ENCODE measurements at places on chromosomes 7 and 10.

DNA sequence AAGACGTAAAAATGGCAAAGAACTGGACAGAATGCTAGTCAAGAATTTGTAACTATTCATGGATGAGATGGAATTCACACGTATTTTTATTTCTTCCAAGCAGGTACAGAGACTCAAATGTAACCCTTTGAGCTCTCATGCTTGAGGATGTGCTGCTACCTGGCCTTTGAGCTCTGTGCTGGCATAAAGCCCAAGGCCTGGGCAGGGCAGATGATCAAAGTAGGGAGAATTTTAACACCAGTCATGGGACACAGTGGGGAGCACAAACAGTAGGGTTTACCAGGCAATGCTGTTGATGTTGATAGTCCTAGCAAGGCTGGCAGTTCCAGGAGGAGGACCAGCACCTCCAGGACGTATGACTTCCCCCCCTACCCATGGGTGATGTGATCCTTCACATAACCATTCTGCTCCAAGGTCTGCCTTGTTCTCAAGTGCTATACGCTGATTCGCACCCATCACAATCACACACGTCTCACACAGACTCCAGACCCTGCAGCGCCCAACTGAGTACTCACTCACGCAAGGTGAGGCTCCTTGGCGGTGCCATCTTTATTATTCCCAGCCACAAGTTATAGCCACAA is 48.6 kb upstream of the DLG5 start:
- no peak for DNase-seq

DNA sequence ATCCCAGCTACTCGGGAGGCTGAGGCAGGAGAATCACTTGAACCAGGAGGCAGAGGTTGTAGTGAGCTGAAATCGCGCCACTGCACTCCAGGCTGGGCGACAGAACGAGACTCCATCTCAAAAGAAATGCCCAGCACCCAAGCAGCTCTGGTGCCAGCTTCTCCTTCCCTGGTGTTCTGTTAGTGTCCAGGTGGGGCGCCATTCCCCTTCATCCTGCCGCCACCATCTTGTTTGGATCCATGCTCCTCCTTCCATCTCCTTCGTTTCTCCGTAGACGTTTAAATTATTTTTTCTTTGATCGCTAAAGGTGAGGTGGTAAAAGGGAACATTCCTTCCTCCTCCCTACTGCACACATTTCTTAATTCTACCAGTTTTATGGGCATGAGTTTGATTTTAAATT is 30.3 kb downstream of the PROSER2 start:
- DNase-seq, result no peak

- DNase-seq, result no peak
Measured at GRCh38 chr7:155653803-155654202, 9.3 kb downstream of the RBM33 start.

DNA sequence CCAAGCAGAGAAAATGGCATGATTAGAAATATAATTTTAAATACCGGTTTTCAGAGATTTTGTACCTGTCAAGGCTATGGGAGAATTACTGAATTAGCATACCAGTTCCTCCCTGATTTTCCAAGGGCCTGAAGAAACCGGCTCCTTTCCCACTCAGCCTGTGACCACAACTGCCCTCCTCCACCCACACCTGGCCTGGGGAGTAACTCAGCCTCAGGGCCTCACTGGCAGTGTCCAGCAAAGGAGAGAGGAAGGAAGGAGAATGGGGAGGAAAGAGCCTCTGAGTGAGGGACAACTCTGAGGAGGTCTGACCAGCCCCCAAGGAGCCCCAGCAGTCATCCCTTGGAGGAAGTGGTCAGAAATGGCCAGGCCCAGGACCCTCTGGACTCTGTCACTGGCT is 98.0 kb upstream of the LYZL2 start:
- no peak for DNase-seq

GRCh38 chr10:128314686-128315085 is 188.5 kb upstream of the MKI67 start:
- no peak for DNase-seq

DNA sequence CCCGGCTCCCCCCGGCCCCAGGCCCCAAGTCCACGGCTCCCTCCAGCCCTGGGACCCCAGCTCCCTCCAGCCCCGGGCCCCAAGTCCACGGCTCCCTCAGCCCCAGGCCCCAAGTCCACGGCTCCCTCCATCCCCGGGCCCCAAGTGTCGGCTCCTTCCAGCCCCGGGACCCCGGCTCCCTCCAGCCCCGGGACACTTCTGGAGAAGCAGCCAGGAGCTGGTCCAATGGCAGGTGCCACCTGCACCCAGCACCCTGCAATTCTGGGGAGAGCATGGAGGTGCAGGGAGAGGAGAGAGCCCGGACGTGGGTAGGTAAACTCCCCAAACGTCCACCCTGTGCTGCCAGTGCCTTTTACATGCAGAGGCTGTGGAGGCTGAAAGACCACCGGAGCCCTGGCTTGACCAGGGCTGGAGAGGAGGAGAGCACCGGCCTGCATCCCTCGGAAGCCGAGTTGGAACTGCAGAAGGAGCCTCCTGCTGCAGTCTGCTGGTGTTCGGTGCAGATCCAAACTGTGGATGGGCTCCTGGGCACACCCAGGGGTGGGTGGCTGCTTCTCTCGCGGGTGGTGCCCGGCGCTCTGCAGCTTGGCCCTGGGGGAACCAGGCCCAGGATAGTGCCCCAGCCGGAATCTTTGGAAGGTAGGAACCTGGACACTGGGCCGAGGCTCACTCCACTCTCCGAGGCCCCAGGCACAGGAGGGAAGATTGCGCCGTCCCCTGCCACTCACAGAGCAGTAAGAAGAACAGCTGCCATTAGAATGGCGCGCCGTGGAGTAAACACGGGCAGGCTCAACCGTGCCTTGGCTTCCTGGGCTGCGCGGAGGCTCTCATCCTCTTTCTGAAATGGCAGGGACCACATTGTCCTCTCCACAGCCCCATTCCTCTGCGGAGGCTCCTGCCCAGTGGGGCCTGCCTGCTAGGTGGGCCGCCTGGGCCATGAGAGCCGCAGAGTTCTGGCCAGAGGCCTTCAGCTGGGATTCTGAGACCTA is 14.7 kb downstream of the SHH start:
- DNase-seq, result no peak

- no peak for DNase-seq
Measured at GRCh38 chr10:93300288-93300917, 181.7 kb downstream of the MYOF start.

DNA sequence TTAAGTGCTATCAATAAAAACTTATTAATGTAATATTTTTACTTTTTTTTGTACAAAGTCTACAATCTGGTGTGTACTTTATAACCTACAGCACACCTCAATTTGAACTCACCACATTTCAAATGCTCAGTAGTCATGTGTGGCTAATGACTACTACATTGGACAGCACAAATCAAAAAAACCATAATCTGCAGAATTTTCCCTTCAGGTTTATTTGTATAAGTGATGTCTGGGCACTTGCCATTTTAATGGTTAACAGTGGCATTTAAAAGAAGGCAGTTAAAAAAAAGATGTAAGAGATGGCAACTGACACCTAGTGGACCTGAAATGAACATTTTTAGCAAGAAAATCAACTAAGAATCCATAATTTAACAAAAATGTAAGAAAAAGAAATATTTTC is 124.6 kb upstream of the NRBF2 start:
- DNase-seq, result no peak

DNA sequence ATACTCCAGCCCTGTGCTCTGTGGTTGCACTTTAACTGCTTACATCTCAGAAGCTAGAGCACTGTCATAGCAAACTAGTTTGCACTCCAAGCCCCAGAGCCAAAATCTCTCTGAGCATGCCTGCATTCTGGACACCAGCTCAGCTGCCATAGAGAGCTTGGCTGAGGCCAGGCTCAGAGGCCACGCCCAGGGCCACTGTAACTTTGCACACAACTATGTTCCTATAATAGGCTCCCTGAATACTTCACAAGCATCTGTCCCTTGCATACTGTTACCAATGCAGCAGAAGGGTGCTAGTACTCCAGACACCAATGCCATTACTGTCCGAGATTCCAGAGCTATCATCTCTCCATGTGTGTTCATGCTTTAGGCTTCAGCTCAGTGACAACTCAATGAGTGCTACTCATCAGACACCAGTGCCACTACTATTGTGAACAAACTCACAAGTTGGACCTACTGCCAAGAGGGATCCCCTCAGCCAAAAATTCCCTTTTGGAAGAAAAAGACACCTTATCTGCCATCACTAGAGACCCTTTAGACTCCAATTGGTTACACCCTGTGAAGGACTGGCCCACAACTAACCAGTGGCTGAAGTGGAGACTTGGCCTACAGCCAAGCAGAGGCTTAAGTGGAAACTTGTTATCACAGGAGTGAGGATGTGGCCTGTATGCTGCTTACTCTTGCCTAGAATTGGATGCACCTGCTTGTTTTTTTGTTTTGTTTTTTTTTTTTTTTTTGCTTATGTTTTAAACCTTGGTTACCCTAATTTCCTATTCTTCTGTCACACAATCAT is 211.6 kb upstream of the MAGI2 start:
- DNase-seq, result no peak

- DNase-seq, result peak; percentile 23
Measured at GRCh38 chr10:91798649-91799611, 704 bp downstream of the TNKS2 start.

- no peak for DNase-seq
Measured at GRCh38 chr7:7228472-7228871, 46.1 kb downstream of the C1GALT1 start.

DNA sequence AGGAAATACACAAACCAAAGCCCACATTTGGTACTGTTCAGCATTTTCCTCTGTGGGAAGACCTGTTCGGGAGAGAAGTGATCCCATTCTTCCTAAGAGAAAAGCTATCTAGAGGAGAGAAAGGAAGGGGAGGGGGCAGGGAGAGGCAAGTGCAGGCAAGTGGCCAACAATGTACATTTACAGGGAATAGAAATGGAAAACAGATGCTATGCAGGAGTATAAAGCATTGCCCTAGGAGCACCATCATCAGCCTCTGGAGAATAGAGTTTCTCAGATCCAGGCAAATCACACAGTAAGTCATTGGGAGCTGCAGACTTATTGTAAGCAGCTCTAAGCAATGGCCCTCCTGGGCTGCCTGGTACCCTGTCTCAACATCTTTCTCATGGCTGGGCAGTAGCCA is 424.4 kb upstream of the AUTS2 start:
- DNase-seq, result no peak

- no peak for DNase-seq
Measured at GRCh38 chr7:123351516-123352505, 152.0 kb upstream of the SLC13A1 start.

DNA sequence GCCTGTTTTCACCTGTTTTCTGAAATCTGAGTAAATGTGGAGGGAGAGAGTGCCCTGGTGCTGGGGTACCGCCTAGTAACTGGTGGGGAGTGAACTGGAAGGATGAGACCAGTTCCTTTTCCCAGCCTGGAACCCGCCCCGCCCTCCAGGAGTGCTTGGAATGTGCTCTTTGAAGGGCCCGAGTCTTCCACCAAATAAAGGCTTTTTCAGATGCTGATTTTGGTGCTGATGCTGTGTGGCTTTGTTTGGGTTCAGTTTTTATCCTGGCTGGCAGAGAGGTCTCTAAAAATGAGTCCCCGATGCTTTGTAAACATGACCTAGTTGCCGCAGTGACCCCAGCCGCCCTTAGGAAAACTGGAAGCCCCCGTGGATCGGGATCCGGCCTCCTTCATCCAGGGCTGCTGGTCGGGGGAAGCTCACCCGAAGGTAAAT is 25.9 kb downstream of the FOXK1 start:
- DNase-seq, result no peak

DNA sequence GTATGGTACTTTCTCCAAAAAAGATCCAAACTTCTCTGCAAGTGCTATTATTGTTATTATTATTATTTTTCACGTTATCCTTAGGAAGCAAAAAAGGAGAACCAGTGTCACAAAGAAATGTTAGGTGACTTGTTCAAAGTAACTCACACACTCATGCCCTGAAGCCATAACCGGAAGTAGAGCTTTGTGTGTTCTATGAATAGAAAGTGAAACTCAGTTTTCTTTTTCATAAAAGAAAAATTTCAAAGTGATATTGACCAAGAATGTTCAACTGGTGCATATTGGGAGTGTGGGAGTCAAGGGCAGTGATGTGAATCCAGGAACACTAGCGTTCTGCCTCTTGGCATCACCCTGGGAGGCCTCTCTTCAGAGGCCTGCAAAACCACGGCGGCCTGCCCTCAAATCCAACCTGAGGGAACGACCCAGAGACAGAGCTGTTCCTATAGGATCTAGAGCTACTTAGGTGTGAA is 106.1 kb downstream of the PRKCQ start:
- peak; percentile 58 for DNase-seq

DNA sequence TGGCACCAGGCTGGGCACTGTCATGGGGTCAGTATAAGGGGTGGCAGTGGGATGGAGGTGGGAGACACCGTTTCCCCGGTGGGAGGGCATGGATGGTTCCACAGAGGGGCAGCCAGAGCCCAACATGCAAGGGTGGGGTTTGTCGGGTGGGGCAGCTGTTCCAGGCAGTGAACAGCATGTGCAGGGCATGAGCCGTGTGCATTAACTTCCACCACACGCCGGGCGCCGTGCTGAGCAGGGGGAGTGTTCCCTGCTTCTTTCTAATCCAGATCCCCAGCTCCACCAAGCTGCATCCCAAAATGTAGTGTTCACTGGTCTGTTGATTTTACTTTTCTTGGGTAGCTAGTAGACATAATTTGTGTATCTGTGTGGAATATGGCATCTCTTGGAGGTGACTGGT is 29.3 kb downstream of the ADRA2A start:
- DNase-seq, result no peak

- DNase-seq, result no peak
Measured at GRCh38 chr7:69714886-69715576, 116.8 kb downstream of the AUTS2 start.

DNA sequence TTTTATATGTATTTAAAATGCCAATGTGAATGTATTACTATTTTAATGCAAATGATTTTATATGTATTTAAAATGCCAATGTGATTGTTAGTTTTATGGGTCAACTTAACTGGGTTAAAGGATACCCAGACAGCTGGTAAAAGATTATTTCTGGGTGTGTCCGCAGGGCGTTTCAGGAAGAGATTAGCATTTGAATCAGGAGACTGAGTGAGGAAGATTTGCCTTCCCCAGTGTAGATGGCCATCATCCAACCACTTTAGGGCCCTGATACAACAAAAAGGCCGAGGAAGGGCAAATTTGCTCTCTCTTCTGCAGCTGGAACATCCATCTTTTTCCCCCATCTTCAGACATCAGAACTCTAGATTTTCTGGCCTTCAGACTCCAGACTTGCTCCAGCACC is 116.2 kb downstream of the BAMBI start:
- DNase-seq, result no peak

DNA sequence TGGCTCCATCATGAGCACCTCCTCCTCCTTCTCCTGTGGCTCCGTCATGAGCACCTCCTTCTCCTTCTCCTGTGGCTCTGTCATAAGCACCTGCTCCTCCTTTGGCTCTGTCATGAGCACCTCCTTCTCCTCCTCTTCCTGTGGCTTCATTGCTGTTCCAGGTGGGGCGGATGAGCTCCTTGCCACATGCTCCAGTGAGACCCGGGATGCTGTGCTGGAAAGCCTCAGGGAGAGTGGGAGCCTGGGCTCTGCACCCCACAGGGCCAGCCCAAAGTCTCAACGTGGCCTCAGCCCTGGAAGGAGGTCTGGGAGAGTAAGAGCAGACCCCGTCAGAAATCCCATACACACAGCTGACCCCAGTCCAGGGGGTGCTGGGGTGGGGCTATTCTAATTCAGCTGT is 380.7 kb downstream of the TCERG1L start:
- DNase-seq, result no peak

GRCh38 chr7:48183370-48183743 is 12.1 kb downstream of the ABCA13 start:
- no peak for DNase-seq

GRCh38 chr7:151822541-151823181 is 54.3 kb downstream of the PRKAG2 start:
- DNase-seq, result no peak
